SW480 (cell line): ENCODE measurements at places on chromosomes 5 and 9.

DNA sequence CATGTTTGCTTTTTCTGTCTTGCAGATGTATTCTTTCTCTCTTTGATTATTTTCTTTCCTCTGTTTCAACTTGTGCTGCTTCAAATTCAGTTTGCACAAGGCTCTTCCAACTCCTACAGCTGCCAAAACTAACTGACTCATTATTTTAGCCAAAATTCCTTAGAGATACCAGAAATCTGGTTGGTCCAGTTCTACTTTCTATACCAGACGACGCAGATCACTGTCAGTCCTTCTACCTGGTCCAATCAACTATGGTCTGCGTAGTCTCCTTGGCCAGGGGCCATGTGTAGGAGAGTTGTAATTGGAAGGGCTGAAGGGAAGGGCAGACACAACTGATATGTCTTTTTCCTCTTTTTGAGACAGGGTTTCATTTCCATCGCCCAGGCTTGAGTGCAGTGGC is 51.9 kb upstream of the JAK2 start:
- DNase-seq: no peak

GRCh38 chr5:113050721-113051382 is 74.3 kb downstream of the DCP2 start:
- DNase-seq: no peak

- no peak for DNase-seq
Measured at GRCh38 chr5:170451747-170452365, 52.0 kb upstream of the KCNIP1 start.

- DNase-seq: peak; percentile 90
Measured at GRCh38 chr5:505951-506525, 18.2 kb downstream of the SLC9A3 start.

- no peak for DNase-seq
Measured at GRCh38 chr5:89128092-89128491, 245.1 kb upstream of the MEF2C start.

- no peak for DNase-seq
Measured at GRCh38 chr9:35612843-35613242, 5.4 kb downstream of the CD72 start.

- DNase-seq: no peak
Measured at GRCh38 chr9:71755230-71755629, 13.1 kb downstream of the CEMIP2 start.

GRCh38 chr9:127954831-127955293 is 17.2 kb upstream of the DPM2 start:
- DNase-seq: no peak

DNA sequence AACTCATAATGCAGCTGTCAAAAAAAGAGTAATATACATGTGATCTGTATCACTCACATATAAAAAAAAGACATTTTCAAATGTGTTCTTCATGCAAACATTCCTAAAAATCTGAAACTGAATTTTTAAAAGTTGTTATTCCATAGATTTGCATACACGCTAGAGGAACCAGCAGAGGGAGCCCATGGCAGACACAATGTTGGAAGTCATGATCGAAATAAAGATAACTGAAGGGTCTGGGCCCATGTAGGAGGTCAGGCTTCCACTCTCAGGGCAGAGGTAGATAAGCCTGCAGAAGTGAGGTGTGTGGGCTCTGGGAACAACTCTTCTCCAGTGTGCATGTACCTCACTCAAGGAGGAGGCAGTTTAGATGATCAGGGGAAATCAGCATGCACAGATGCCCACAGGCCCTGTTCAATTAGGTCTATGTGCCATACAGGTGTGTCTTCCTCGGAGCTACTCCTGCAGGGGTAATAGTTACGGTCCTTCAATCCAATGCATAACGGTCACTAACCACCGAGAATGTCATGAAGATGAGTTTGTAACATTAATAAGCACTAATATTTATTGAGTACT is 208.6 kb downstream of the EPB41L4A start:
- DNase-seq: peak; percentile 58

GRCh38 chr5:59193616-59194319 is 610.9 kb downstream of the RAB3C start:
- no peak for DNase-seq

DNA sequence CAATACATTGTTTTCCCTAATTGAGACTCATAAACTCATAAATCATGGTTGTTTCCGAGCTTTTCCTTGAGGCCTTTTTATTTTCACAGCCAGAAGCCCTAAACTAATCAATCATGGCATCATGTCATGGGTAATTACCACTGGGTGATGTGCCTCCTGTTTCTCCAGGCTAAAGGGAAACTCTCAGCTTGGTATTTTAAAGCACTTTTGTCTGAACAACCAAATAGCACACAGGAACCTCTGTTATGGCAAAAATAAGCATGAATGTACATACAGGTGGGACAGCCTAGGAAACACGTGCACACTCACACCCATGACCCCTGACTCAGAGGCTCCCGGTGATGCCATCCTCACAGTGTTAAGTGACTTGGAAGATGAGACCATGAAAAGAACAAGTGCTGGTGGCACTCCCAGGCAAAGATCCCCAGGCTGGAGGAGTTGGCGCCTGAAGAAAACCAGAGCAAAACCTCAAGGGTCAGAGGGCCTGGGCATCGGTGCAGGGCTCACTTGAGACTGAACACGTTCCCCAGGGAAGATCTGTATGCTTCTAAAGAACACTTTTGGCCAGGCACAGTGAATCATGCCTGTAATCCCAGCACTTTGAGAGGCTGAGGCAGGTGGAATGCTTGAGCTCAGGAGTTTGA is 154.3 kb downstream of the ROR2 start:
- peak; percentile 62 for DNase-seq

DNA sequence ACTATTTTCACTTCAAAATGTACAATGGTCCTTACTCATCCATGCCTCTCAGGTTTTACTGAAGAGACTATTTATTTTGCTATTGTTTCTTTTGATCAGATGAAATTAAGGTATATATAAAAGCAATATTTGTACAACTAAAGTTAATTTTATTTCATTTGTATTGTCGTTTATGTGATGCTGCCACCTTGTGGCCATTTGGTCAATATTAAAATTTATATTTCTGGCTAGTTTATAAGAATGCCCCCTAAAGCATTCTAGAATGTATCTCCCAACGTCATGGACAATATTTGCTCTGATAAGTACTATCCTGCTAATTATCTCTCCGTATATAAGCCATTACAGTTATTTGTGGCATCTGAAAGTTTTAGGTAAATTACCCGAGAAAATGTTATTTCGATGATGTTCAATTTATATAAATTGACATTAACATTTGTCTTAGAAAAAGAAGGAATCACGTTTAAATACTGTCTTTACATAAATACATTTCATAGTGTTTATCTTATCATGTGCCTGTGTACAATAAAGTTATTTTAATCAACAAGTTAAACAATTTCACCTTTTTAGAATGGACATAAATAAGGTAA is 680.0 kb downstream of the TAF11L14 start:
- DNase-seq: peak; percentile 23

- no peak for DNase-seq
Measured at GRCh38 chr5:108373426-108373825, 8.5 kb downstream of the FBXL17 start.

DNA sequence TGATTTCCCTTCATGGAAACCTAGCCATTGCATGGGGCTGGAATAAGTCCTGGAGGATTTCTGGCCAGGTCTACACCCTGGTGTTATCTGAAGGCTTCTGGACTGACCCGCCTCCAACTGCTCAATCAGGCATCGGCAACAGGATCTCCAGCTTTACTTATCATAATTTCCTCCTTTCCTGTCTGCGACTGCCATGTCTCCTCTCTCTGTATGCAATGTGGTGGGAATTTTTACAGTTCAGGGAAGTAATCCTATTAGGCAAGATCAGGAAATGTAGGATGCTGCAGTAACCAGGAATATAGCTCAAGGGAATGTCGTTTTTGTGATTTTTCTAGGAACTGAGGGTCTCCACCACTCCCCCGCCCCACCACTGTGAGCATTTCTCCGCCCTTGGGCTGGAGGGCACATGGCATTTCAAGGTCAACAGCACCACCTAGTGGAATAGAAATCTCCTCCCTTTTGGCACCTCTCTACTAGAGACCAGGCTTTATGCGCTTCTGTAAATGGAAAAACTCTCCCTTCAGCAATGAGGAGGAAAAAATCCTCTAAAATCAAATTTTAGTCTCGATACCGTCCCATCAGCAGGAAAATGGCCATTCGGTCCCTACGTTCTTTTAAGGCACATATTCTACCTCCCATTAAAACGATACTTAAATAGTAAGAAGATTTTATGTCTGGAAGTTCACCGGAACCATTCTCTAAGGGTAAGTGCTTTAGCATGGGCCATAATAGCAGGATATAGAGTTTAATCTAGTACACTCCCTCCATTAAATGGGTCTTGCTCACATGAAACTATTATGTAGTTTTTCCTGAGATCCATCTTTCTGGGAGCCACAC is 93.0 kb downstream of the YTHDC2 start:
- DNase-seq: peak; percentile 59

GRCh38 chr9:83012168-83012921 is 50.6 kb downstream of the RASEF start:
- DNase-seq: no peak

DNA sequence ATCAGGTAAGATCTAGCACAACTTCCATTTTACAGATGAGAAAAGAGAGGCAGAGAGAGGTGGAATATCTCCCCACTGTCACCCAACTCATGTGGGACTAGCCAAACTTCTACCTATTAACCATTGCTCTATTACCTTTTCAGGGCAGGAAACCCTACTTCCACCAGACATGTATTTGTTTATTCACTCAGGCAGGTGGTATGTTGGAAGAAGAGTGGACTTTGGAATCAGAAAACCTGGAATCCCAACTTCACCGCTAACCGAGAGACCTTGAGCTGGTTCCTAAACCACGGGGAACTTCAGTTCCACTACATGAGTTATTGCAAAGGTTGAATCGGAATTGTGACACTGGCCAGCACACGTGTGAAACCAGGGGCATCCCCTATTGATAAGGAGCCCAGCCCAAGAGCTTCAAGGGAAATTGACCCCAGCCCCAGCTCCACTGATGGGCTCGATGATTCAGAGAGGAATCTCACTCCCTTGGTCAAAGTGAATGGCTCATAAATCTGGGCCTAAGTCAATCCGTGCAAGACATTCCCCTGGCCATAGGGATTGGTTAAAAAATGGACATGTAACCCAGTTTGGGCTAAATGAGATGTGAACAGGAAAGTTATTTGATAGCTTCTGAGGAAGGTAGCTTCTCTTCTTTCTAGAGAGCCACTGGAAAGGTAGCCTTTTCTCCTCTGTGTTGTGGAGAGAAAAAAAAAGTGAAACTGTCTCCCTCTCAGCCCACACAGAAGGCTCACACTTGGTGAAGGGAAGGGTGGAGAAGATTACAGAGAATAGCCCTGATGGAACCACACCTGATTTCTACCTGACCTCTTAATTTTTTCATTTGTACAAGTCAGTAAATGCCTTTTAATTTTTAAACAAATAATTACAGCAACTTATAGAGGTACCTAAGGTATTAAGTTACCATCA is 5.5 kb upstream of the GLIS3 start:
- peak; percentile 61 for DNase-seq

- no peak for DNase-seq
Measured at GRCh38 chr9:107228496-107229039, 54.5 kb upstream of the RAD23B start.

DNA sequence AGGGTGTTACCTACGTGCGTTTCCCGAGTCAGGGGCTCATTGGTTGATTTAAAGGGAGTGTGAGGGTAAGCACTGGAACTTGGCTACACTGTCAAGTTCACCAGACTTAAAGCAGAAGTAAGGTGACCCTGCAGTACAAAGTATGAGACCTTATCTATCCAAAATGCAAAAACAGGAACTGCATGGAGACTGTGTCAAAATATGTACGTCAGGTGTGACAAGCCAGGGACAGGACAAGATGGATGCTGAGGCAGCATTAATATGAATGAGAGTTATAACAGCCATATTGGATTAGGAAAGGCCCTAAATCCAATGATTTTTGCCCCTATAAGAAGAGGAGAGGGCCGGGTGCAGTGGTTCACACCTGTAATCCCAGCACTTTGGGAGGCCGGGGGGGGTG is 15.4 kb upstream of the SUSD3 start:
- no peak for DNase-seq

DNA sequence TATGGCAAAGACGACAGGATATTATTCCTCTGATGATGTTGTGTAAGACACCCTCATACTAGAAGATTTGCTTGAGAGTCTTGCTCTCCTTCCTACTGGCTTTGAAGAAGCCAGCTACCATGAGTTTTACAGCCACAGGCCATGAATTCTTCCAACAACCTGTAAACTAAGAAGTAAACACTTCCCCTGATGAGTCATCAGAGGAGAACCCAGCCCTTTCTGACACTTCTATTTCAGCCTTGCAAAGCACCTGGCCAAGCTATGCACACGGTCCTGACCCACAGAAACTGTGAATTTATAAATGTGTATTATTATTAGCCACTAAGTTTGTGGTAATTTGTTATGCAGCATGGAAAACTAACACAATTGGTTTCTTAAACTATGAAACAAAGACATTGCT is 288.8 kb upstream of the ADAMTSL1 start:
- peak; percentile 6 for DNase-seq

DNA sequence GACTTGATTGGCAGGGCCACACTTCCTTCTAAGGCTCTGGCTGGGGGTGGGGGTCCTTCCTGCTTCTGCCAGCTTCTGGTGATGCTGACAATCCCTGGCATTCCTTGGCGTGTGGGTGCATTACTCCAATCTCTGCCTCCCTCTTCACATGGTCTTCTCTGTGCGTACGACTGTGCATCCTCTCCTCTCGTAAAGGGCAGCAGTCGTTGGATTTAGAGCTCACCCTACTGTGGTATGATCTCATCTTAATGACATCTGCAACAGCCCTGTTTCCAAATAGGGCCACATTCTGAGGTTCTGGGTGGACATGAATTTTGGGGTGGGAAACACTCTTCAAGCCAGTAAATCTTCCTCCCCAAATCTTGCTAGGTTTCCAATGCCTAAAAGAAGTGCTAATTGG is 36.8 kb downstream of the ROPN1L start:
- DNase-seq: no peak

DNA sequence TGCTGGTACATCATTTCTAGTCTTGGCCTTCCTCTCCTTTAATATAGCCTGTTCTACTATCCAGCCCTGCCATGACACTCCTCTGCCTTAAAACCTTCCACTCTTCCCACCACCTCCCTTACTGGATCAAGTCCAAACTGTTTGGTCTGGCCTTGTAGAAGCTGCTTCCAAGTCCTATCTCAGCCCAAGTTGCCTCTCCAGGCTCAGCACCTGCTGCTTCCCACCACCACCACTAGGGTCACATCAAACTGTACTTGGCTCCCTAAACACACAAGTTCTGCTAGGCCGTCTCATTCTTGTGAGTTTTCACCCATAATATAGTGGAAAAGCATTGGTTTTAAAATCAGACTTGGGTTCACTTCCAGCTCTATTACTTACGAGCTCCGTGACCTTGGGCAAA is 1.4 kb downstream of the NDUFA8 start:
- DNase-seq: peak; percentile 71

GRCh38 chr9:122205176-122205575 is 23.6 kb downstream of the LHX6 start:
- no peak for DNase-seq

- no peak for DNase-seq
Measured at GRCh38 chr5:90144625-90145327, 264.8 kb downstream of the CETN3 start.

DNA sequence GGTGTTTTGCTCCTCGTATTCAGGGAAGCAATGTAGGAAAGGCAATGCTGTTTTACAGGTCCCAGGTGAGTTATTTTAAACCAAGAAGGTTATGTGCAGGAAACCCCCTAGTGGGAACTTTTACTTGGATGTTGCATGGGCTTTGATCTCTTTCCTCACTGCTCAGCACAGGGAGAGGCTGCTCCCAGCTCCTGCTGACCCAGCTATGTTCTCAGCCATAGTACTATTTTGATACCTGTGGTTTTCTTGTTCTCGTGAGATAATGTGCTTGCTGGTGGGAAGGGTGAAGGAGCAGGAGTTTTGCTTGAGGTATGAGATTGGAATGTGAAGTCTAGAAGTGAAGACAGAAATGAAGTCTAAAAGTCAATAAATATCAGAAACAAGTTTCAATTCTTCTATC is 265.6 kb upstream of the FBXL7 start:
- DNase-seq: no peak
